ENCODE measurements at places on chromosomes 1 and 21. TPM values are rescaled to one million over a fixed set of nuclear protein-coding genes. Genes with fewer than 3 reads are reported as not detected.

The CHIA gene
- total RNA-seq, result not detected

The GSTM5 gene
- 1.4 TPM for total RNA-seq

The DNAJC6 gene
- 7.5 TPM for total RNA-seq

The KCNE2 gene
- 115 TPM for total RNA-seq

The TCHHL1 gene
- not detected for total RNA-seq

The AMIGO1 gene
- total RNA-seq, result 2.6 TPM

The NUAK2 gene
- total RNA-seq, result 0.58 TPM

The TMEM61 gene
- total RNA-seq, result 9.4 TPM

The CCDC28B gene
- not detected for total RNA-seq

The C1orf185 gene
- not detected for total RNA-seq

The SMIM1 gene
- not detected for total RNA-seq

The TMIGD3 gene
- total RNA-seq, result 7.6 TPM

The CAMK1G gene
- not detected for total RNA-seq

The IVL gene
- not detected for total RNA-seq

The IARS2 gene
- 97.3 TPM for total RNA-seq

The USH2A gene
- total RNA-seq, result 0.58 TPM

The BSDC1 gene
- 126 TPM for total RNA-seq

The CLCA4 gene
- total RNA-seq, result not detected

The SDHC gene
- total RNA-seq, result 28.3 TPM

The HES3 gene
- total RNA-seq, result not detected

The LCE1C gene
- total RNA-seq, result not detected

The LCE3B gene
- total RNA-seq, result not detected

The RXFP4 gene
- total RNA-seq, result not detected

The RNASEL gene
- 8.3 TPM for total RNA-seq

The PGBD5 gene
- 0.45 TPM for total RNA-seq

The TCHH gene
- total RNA-seq, result not detected

The ADGRL4 gene
- 0.87 TPM for total RNA-seq

The ERRFI1 gene
- 201 TPM for total RNA-seq

The C1QB gene
- total RNA-seq, result 223 TPM

The HFM1 gene
- total RNA-seq, result 16.5 TPM

The CYYR1 gene
- 9.0 TPM for total RNA-seq

The TTLL10 gene
- not detected for total RNA-seq

The OR2L3 gene
- total RNA-seq, result not detected

The NBPF10 gene
- total RNA-seq, result 1.8 TPM

The CR1L gene
- not detected for total RNA-seq

The RIMKLA gene
- total RNA-seq, result 11.6 TPM

The C1orf116 gene
- total RNA-seq, result 18.0 TPM

The DNAH14 gene
- 22.3 TPM for total RNA-seq

The AQP10 gene
- total RNA-seq, result not detected

The CD1D gene
- total RNA-seq, result 2.6 TPM

The DNM3 gene
- 3.8 TPM for total RNA-seq

The DCAF8 gene
- total RNA-seq, result 85.8 TPM

The LCE3E gene
- total RNA-seq, result not detected

The SLC6A17 gene
- 0.29 TPM for total RNA-seq

The CLCA1 gene
- 89.8 TPM for total RNA-seq

The NR5A2 gene
- 10.5 TPM for total RNA-seq

The KCNT2 gene
- 32.3 TPM for total RNA-seq

The VSIG8 gene
- not detected for total RNA-seq

The SPRR2B gene
- total RNA-seq, result not detected

The AIRE gene
- total RNA-seq, result not detected

The RAB29 gene
- 38.4 TPM for total RNA-seq

All from stomach (tissue), 19 donors.